ENCODE measurements at places on chromosomes 4 and X.
A peak's percentile ranks its signal among the peaks of the same experiment; 100 is the strongest.

GRCh38 chrX:109873983-109874382 lies 128.9 kb upstream of the TMEM164 start:
- DNase-seq: no peak

DNA sequence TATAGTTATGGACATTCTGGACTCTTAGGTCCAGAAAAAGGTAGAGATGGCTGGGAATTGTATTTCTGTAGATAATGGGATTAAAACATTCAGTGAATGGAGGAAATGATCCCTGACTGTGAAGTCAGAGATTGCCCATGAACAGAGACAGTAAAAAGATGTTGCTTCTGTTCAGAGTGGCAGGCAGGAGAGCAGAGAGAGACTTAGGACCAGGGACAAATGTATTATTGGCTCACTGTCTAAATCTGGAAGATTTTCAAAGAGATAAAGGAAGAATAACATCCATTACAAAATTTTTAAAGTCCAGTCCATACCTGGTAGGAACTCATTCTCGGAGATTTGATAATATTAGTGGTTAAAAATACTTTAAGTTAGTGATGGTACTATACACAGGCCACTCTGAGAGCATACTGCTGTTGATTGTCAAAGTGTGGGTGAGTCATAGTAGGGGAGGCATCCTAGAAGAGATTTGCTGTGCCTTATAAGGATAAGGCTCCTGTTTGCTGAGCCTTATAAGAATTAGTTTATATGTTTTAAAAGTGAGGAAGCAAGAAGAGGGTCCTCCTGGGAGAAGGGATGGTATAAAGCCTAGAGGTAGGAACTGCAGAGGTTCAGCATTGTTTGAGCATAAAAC lies 53.0 kb downstream of the JADE3 start:
- DNase-seq: no peak

DNA sequence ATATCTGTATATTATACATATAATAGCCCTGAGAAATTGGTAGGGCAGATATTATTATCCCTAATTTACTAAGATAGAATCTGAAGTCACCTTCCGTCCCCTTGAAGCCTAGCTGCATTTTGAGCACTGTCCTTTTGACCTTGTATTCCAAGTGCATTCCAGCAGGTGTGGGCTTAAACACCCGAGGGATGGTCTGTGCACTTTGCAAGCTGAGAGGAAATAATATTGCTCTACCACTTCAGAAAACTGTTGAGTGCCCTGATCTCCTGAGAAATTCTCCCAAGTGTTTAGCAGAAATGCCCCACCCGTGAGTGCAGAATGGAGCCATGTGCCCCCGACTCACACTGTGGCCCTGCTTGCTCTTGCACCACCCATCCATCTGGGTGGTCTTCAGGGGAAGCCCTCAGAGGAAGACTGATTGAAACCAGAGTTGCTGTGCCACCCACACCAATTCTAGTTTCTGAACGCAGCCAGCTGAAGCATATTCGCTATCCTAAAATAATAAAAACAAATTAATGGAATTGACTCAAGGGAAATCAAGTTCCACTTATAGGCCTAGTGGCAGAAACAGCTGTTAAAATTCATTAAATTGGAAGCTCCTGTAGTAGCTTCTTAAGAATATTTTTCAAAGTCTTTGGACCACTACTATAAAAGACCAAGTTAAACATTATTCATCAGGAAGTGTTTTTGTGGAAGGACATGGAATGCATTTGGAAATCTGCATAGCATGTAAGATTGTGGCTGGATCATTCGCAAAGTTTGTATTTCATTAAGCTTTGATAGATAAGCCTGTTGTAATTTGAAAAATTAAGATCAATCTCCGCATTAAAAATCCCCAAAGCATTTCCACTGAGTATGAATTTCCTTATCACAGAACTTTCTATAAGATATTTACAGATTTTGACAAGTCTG lies 41.3 kb upstream of the PRKG2 start:
- DNase-seq: no peak

DNA sequence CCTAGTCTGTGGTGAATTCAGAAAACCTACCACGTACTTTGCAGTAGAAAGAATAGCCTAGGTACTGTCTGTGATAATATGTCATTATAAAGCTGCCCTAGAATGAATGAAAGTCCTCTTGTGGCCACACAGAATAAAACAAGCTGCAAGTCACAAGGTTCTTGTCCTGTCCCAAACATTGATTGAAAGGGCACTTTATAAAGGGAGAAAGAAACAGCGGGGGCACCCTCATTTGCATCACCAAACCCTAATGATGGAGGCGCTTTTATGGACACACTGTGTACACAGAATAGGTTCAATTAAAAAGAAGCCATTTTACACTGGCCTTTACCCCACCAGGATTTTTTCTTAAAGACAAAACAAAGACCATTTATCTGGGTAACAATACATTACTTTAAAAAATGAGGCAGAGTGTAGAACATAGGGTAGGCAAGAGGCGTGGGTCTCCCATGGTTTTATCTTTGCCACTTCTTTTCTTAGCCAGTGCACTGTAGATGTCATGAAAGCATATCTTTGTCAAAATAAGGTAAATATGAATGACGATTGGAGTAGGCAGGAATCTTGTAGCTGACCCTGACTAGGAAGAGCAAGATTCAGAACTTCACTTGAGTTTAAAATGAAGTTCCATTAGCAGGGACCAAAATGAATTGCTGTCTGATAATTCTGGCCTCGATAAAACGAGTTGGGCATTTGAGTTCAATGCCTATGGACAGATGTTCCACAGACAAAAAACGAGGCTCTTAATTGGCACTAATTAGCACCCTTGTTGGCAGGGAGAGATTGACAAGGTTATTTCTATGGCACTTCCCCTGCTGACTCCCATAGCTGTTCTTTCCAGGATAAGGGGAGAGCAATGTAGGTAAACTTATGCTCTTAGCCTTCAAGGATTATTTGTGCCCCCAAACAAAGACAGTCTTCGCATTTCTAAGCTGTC lies 365.1 kb downstream of the AFF2 start:
- no peak for DNase-seq

DNA sequence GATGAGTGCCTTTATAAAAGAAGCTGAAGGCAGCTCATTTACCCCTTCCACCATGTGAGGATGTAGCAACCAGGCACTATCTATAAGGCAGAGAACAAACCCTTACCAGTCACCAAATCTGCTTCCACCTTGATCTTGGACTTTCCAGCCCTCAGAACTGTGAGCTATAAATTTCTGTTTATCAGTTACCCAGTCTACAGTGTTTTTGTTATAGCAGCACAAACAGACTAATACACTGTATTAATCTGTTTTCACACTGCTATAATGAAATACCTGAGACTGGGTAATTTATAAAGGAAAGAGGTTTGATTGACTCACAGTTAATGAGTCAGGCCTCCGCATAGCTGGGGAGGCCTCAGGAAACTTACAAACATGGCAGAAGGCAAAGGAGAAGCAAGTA lies 91.2 kb downstream of the SOWAHB start:
- no peak for DNase-seq

DNA sequence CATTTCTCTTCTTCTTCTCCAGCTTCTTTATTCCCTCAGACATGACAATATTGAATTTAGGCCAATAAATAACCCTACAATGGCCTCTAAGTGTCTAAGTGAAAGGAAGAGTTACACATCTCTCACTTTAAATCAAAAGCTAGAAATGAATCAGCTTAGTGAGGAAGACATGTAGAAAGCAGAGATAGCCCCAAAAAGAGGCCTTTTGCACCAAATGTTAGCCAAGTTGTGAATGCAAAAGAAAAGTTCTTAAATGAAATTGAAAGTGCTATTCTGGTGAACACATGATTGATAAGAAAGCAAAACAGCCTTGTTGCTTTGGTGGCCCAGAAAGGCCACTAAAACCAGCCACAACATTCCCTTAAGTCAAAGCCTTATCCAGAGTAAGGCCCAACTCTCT lies 146.2 kb upstream of the HHIP start:
- DNase-seq: no peak

- DNase-seq: no peak
Measured at GRCh38 chr4:101066626-101067170, 280.6 kb downstream of the PPP3CA start.

DNA sequence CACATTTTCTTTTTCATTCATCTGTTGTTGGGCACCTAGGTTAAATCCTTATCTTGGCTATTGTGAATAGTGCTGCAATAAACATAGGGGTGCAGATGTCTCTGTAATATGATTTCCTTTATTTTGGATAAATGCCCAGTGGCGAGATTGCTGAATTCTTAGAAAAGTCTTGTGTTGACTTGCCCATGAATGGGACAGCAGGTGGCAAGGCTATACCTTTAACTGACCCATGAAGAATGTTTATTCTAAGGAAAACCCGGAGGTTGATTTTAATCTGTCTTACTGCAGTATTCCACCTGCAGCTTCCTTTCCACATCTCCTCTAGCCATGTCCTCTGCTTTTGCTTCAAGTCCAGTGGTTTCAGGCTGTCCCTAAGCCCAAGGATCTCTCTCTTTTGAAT lies 220.6 kb downstream of the SNCA start:
- DNase-seq: no peak

- no peak for DNase-seq
Measured at GRCh38 chr4:112706840-112707207, 69.9 kb downstream of the LARP7 start.

GRCh38 chr4:153418121-153418520 lies 48.0 kb upstream of the TMEM131L start:
- no peak for DNase-seq

- DNase-seq: no peak
Measured at GRCh38 chrX:100680756-100681155, 36.8 kb downstream of the SRPX2 start.

GRCh38 chr4:27182211-27182610 lies 321.6 kb downstream of the STIM2 start:
- DNase-seq: no peak

GRCh38 chr4:157300701-157301100 lies 80.2 kb downstream of the GRIA2 start:
- no peak for DNase-seq

DNA sequence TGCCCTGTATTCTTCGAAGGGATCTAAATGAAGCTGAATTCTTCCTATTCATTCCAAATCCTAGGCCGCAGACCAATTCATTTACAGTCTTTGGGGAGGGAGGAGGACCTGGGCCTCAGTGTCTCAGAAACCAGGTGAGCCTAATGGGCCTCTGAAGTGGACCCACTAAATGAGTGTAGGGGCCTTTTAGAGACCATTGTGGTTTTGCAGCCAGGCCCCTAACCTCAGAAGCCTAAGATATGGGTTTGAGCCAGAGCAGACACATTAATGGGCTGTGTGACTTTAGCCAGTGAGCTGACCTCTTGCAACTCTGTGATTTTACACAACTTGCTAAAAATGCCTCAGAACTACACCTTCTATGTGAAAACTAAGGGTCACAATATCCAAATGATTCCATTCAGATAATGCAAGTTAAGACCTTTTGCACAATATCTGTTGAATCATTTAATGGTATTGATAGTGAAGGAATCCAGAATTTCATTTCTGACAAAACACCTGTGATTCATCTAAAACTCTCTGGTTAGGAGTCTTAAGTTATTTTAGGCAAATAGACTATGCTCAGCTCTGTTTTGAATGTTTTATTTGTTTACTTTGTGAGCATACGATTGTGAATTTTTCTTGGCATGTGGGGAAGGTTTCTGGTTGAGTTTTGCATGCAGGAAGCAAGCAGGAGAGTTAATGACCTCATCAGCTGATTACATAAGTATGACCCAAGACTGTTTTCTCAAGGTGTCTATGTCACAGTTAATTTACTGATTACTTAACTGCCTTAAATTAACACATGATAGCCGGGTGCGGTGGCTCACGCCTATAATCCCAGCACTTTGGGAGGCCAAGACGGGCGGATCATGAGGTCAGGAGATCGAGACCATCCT lies 75.0 kb downstream of the EVC start:
- DNase-seq: no peak

DNA sequence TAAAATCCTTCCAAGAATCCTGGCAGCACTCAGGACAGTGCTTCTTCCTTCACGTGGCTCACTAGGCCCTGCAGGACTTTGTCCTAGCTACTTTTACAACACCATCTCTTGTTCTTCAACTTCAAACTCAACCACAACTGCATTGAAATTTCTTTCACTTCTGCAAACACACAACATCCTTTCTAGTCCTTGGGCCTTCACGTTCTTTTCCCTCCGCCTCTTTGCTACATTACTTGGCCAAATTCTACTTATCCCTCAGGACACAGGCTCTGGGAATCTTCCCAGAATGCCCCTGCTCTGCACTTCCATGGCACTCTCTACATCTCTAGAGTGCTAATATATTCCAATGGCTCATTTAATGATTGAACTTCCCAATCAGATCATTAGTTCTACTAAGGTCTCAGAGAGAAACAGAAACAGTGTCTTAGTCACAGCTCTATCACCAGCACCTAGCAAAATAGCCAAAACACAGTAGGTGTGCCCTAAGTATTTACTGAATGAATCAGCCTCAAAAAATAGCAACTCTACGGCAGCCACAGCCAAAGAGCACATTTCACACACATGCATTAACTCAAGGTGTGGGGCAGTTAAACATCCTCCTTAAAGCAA lies 73.3 kb downstream of the MANBA start:
- no peak for DNase-seq

DNA sequence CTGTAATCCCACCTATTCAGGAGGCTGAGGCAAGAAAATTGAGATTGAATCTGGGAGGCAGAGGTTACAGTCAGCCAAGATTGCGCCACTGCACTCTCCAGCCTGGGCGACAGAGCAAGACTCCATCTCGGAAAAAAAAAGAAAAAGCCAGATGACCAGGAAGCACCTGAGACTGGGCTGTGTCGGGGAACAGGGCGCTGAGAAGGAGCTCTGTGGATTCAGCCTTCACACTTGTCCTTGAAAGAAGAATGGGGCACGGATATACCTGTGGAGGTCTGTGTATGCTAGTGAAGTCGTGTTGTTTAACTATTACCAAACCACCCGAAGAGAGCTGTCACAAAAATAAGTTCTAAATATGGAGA lies 39.3 kb upstream of the TADA2B start:
- DNase-seq: no peak

DNA sequence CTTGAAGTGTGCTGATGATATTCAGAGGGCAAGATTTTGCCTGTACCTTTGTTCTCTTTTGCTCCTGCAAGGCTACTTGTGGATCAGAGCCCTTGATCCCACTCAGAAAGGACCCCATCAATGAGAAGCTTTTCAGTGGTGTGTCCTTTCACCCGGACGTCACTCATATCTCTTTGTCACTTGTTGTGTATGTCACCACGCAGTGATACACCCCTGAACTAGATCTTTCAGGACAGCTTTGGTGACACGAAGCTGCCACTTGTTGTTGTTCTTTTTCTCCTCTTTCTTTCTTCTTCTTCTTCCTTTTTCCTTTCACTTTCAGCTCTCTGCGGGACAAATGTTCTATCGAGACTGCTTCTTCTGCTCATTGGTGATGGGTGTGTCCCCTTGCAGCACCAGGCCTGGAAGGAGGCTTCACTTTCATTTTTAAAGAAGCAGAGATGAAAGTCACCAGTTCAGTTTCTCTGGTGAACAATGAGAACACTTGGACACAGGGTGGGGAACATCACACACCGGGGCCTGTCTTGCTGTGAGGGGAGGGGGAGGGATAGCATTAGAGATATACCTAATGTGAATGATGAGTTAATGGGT lies 83.6 kb downstream of the NBDY start:
- DNase-seq: peak; percentile 19

GRCh38 chrX:18543738-18544137 lies 118.3 kb downstream of the CDKL5 start:
- DNase-seq: no peak
